ENCODE measurements at places on chromosomes 7 and 10.
A peak's percentile ranks its signal among the peaks of the same experiment; 100 is the strongest.

GRCh38 chr10:62732841-62733653 lies 71.5 kb upstream of the ADO start:
- H3K4me1 ChIP-seq = peaks cover 42% of the 10 kb centered on the region
- peak overlapping the region; percentile 79 for H3K27ac ChIP-seq
- peak; percentile 80 for DNase-seq

- no peaks in the 10 kb centered on the region for H3K27me3 ChIP-seq
- peaks cover 4% of the 10 kb centered on the region for H3K4me1 ChIP-seq
- no peak overlapping the region for H3K27ac ChIP-seq
- no peaks in the 10 kb centered on the region for H3K36me3 ChIP-seq
These were observed 15.4 kb downstream of the PTEN start for GRCh38 chr10:87878664-87879459.

DNA sequence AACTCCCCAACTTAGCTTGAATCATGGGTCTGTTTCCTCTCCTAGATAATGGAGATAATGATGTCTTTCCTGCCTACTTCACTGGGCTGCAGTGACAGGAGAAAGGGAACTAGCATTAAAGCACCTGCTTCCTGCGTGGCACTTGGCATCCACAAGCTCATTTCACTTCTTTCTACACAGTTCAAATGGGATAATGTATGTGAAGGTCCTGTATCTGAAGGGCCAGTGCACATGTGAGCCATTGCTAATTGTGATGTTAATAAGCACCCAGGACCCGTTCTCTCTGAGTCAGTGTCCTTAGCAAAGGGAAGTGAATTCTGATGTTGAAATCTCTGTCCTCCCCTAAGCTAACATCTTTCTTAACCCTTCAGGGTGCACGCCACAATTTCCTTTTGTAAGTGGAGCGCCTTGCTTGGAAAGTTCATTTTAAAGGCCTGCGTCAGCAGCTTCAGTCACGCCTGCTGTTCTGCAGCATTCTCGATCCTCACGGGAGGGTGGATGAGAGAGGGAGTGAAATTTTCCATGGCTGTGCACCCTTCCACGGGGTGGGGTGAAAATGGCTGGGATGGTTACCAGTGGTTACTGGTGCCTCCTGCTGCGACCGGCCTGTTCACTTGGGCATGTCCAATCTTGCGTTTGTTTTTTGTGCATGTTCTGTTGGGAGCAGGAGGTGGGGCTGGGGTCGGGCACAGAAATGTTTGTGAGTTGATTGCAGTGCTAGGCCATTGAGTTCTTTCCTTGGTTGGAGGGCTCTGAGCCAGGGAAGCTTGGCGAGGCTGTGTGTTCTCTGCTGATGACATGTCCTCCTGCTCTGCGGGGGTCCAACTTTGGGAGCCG lies 59.2 kb downstream of the HK1 start:
- H3K4me1 ChIP-seq = peaks cover 46% of the 10 kb centered on the region
- no peaks in the 10 kb centered on the region for H3K27me3 ChIP-seq
- no peak overlapping the region for H3K27ac ChIP-seq
- no peak for DNase-seq

DNA sequence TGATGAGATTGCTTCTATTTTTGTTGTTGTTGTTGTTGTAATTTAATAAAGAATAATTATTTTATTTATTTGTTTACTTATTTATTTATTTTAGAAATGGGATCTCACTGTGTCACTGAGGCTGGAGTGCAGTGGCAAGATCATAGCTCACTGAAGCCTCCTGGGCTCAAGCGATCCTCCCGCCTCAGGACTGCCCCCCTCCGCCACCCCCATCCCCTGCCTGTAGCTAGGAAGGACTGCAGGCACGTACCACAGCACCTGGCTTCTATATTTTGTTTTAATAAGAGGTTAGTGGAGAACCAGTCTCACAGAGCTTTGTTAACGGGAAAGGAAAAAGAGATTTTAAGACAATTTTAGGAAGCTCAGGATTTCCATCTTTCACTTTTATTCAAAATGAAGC lies 19.5 kb upstream of the SMC3 start:
- H3K4me3 ChIP-seq = no peak overlapping the region
- H3K27me3 ChIP-seq = peaks cover 3% of the 10 kb centered on the region
- no peak for DNase-seq

- H3K27me3 ChIP-seq = no peaks in the 10 kb centered on the region
- no peak overlapping the region for H3K4me3 ChIP-seq
- no peak overlapping the region for H3K27ac ChIP-seq
These were observed 392.9 kb downstream of the KCNMA1 start for GRCh38 chr10:77244746-77245145.

DNA sequence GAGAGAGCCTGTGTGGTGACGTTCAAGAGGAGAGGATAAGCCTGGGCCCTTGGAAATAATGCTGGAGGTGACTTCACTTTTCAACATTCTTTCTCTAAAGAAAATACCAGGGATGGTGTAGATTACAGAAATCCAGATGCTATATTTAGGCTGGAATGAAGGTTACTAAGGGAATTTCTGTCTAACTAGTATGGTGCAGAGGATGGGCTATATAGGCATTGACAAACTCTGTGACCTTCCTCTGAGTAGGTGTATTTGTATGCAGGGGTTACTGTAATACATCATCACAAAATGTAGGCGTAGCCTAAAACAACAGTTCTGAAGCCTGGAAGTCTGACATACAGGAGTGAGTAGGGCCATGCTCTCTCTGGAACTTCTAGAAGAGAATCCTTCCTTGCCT lies 155.3 kb upstream of the INHBA start:
- H3K27ac ChIP-seq = no peak overlapping the region
- no peaks in the 10 kb centered on the region for H3K27me3 ChIP-seq
- H3K4me3 ChIP-seq = no peak overlapping the region
- no peaks in the 10 kb centered on the region for H3K36me3 ChIP-seq
- no peak for DNase-seq

GRCh38 chr10:72011468-72011867 lies 47.3 kb downstream of the CHST3 start:
- H3K4me1 ChIP-seq = no peaks in the 10 kb centered on the region
- H3K27ac ChIP-seq = no peak overlapping the region
- H3K4me3 ChIP-seq = no peak overlapping the region
- no peaks in the 10 kb centered on the region for H3K27me3 ChIP-seq
- DNase-seq = no peak

DNA sequence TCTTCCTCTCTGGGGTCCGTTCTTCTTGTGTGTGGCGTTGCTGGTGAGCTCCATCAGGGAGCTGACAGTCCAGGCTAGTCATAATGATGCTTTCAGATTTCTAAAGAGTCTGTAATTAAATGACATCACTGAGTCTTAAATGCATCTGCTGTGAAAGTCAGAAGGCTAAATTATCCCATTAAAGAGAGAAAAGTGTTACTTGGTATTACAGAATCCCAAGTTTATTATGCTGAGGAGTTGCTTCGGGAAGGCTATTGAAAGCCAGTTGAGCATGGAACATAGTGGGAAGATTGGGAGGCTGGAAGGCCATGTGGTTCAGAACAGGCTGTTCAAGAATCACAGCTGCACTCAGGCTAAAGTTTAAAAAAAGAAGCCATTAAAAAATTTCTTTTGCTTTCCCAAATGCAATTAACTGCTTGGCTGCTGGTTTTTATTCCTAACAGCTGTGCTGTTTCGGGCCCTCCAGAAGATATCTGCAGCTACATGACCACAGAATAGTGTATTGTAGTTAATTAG lies 342.6 kb upstream of the LRGUK start:
- H3K36me3 ChIP-seq = no peaks in the 10 kb centered on the region
- no peak overlapping the region for H3K27ac ChIP-seq
- H3K27me3 ChIP-seq = no peaks in the 10 kb centered on the region

- H3K36me3 ChIP-seq = no peaks in the 10 kb centered on the region
- no peak overlapping the region for H3K4me3 ChIP-seq
- peaks cover 6% of the 10 kb centered on the region for H3K27me3 ChIP-seq
- peaks cover 3% of the 10 kb centered on the region for H3K4me1 ChIP-seq
These were observed 5.6 kb upstream of the DLG5 start for GRCh38 chr10:77932016-77932715.

- H3K36me3 ChIP-seq = peaks cover 12% of the 10 kb centered on the region
- no peak for DNase-seq
- H3K4me3 ChIP-seq = no peak overlapping the region
These were observed 115.8 kb upstream of the TMEM168 start for GRCh38 chr7:112905950-112906349.

DNA sequence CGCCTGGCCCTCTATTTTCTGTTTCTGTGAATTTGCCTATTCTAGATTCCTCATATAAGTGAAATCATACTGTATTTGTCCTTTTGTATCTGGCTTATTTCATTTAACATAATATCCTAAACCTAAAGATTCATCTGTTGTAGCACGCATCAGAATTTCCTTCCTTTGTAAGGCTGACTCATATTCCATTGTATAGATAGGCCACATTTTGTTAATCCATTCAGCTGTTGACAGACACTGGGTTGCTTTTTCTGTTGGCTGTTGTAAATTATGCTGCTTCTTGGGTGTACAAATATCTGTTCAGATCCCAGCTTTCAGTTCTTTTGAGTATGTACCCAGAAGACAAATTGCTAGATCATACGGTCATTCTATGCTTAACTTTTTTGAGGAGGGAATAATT lies 28.8 kb upstream of the CUL1 start:
- no peak overlapping the region for H3K27ac ChIP-seq
- H3K4me3 ChIP-seq = no peak overlapping the region
- H3K4me1 ChIP-seq = no peaks in the 10 kb centered on the region
- no peak for DNase-seq
- no peaks in the 10 kb centered on the region for H3K36me3 ChIP-seq

- no peaks in the 10 kb centered on the region for H3K36me3 ChIP-seq
- peak overlapping the region; percentile 73 for H3K4me3 ChIP-seq
- H3K27me3 ChIP-seq = peaks cover 17% of the 10 kb centered on the region
These were observed 448 bp upstream of the GOLGA7B start for GRCh38 chr10:97849103-97849686.

- no peak overlapping the region for H3K4me3 ChIP-seq
- peaks cover 5% of the 10 kb centered on the region for H3K4me1 ChIP-seq
- no peaks in the 10 kb centered on the region for H3K27me3 ChIP-seq
These were observed 4.8 kb upstream of the UBE2D4 start for GRCh38 chr7:43921423-43921822.

DNA sequence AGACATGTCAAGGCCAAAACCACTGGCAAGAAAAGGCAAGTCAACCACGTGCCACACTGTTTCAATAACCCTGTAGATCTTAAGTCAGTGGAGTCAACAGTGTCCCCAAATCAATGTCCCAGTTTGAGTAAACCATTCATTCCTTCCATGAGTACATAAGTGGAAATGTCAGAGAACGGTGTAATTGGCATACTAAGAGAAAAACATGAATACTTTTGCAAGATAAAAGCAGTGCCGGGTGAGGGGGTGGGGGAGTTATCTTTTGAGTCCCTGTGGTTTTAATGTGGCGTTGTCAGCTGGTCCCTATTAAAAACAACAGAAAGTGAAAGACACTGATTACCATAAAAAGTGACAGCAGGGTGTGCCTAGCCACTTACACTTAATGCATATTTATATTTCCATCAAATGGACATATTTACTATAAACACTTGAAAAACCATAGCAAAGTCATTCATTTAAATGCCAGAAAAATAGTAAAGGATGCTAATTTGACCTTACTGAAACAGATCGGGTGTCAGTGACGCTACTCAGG lies 37.8 kb downstream of the RSU1 start:
- H3K27me3 ChIP-seq = no peaks in the 10 kb centered on the region
- DNase-seq = peak; percentile 21
- peaks cover 1% of the 10 kb centered on the region for H3K36me3 ChIP-seq
- H3K4me1 ChIP-seq = peaks cover 10% of the 10 kb centered on the region
- peak overlapping the region; percentile 52 for H3K27ac ChIP-seq
- H3K4me3 ChIP-seq = no peak overlapping the region

DNA sequence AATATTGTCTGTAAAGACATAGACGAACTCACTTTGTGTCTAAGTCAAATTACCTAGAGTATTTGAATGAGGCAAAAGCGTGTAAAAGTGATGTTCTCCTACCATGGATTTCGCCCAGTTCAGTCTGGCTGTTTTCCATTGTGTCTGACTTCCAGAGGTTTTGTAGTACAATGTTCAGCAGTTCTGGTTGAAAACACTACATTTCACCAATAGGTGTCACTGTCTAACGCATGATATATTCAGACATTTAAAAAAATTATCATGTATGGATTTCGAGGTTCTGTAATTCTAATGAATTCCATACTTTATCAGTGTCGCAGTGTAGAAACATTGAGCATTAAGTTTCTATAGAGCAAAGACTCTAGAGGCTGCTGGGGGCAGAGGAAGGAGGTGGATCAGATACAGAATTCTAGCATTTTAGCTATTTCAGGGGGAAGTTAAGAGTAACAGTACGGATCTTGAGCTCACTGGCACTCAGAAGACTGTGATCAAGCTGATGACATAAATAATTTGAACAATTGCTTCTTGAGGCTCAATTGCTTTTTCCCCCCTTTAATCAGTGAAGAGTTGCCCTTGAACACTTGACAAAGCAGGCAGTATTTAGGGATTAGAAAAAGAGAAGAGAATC lies 196.9 kb upstream of the RHOBTB1 start:
- no peaks in the 10 kb centered on the region for H3K27me3 ChIP-seq
- H3K36me3 ChIP-seq = no peaks in the 10 kb centered on the region
- H3K4me3 ChIP-seq = no peak overlapping the region
- peak; percentile 63 for DNase-seq
- no peak overlapping the region for H3K27ac ChIP-seq

GRCh38 chr7:22604246-22604645 lies 104.3 kb upstream of the STEAP1B start:
- no peaks in the 10 kb centered on the region for H3K27me3 ChIP-seq
- no peak overlapping the region for H3K27ac ChIP-seq
- no peaks in the 10 kb centered on the region for H3K4me1 ChIP-seq

GRCh38 chr7:35251606-35252310 lies 2.1 kb downstream of the TBX20 start:
- no peak overlapping the region for H3K27ac ChIP-seq
- H3K27me3 ChIP-seq = no peaks in the 10 kb centered on the region
- no peak for DNase-seq
- H3K4me1 ChIP-seq = peaks cover 17% of the 10 kb centered on the region
- H3K36me3 ChIP-seq = no peaks in the 10 kb centered on the region

- no peaks in the 10 kb centered on the region for H3K4me1 ChIP-seq
- no peak overlapping the region for H3K27ac ChIP-seq
- H3K4me3 ChIP-seq = no peak overlapping the region
- no peaks in the 10 kb centered on the region for H3K27me3 ChIP-seq
- no peak for DNase-seq
These were observed 60.9 kb downstream of the MRPL32 start for GRCh38 chr7:42993038-42993437.
